ENCODE measurements at places on chromosomes 7 and 10.

DNA sequence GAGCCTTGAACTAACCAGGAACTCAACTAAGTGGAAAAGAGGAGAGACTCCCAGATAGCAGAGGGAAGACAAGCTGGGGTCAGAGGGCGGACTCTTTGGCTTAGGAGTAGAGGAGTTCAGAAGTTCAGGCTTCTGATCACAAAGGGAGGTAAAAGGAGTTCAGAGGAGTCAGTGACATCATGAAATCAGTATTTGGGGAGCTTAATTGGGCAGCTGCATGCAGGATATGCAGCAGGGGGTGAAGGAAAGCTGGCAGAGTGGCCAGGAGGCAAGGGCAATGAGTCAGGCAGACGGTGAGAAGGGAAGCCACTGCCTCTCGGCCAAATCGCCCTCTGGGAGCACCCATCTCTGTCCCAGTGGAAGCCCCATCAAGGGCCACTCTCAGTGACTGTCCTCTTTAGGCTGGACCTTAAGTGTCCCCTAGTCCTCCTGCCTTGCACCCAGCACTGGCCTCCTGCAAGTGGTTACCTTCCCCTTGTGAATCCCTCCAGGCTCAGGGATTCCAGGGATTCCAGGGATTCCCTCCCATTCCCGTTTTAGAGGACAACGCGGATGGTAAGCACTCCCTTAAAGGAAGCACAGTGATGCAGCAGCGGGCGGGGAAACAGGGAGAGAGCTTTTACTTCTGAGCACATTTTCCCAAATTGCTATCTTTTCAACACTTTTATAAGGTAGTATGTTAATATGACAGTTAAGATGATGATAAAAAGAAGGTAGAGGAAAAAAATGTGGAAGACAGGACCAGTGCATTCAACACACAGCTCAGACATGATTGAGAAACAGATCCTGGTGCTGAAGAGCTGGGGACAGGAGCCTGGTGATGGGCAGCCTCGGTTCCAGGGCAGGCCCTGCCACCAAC lies 72.6 kb downstream of the KCNMA1 start:
- peak; percentile 90 for DNase-seq

DNA sequence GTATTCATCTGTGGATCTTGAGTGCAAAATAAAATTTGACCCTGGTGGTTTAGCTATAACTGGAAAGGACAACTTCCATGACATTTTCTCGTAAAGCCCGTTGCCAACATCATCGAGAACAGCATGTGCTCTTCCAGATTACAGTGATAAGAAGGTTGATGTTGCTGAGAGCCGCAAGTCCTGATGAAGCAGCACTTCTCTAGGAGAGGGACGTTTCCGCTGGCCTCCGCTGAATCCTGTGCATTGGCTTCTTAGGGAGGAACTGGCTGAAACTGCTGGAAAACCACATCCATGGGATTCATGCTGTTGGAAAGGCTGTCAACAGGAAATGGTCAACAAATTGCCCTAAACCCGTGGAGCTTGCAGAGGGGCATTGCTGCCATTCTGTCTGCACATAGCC lies 21.4 kb upstream of the ABCB5 start:
- DNase-seq, result no peak

DNA sequence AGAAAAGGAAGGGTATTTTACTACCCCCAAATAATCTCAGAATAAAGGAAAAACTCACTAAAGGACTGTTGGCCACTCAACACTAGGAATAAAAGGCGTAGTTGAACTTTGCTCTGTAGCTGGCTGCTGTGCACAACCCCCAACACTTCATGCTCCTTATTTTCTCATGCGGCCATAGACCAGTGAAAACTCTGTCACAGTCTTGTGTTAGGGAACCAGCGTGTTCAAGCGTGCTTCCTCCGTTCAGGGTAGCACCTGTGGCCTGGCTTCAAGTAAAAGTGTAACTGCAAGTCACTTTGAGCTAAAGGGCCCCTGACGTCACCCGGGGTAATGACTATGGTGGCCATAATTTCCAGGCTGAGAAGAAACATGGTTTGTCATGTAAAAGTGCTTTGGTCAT lies 27.0 kb downstream of the BLNK start:
- DNase-seq, result no peak

- no peak for DNase-seq
These were observed 47.5 kb downstream of the INHBA start for GRCh38 chr7:41655426-41655825.

GRCh38 chr10:10977978-10978377 lies 39.7 kb upstream of the CELF2 start:
- peak; percentile 14 for DNase-seq

DNA sequence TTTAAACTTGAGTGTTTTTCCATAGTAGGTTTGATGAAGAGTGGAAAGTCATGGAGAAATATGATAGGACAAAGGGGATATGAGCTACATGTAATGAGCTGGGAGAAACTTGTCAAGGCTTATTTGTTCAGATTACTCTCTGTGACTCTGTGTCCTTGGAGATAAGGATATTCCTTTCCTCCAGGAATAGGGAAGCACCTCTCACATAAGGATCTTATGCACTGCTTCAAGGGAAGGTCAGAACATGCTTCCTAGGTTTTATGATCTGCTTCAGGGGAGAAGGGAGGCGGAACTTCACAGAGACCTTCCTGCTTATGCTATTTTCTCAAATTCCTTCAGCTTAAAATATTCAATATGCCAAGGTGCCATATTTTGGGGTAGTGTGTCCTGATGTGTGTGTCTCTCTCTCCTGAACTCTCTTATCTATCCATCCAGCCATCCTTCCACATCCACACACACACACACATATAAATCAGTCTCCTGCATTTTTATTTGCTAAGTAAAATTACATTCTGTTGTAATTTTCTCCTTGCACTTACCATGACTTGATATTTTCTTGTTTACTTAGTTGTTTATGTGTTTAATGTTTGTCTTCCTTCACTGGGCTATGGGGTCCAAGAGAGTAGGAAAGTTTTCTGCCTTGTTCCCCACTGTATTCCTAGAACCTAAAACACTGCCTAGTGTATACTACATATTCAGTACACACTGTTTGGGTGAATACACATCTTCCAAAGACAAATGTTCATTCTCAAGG lies 26.4 kb downstream of the ARL4A start:
- no peak for DNase-seq

- no peak for DNase-seq
These were observed 279.1 kb upstream of the PITRM1 start for GRCh38 chr10:3451516-3452172.

DNA sequence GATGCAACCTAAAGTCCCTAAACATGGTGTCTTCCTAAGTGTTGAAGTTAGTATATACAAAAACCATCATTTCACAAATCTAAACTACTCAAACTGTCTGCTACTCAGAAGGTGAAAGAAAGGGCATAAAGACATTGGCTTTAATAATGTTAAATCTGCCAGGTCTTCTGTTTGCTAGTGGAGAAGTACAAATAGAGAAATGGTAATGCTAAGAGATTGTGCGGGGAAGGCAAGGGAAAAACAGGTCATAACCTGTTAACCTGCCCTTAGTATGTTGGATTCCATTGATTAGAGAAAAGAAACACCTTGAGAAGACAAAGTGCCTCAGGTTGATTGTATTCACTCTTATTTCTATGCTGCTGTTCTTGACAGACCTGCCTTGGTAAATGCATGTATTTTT lies 80.3 kb downstream of the CALD1 start:
- no peak for DNase-seq

- no peak for DNase-seq
These were observed 658.6 kb upstream of the STEAP1 start for GRCh38 chr7:89495704-89496103.

GRCh38 chr7:128745706-128746105 lies 6.5 kb downstream of the CALU start:
- no peak for DNase-seq

DNA sequence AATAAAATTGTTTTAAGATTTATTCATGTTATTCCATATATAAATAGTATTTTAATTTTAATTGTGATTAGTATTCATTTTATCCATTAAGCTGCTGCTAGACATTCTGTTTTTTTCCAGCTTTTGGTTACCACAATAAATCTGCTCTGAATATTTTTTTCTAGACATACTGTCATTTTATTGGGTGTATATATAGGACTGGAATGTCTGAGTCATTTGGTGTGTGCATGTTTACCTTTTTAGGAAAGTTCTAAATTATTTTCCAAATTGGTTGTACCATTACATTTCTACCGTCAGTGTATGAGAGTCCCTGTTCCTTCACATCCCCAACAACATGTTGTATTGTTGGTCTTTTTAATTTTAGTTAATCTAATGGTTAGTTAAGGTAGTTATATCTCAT lies 1138.1 kb downstream of the REEP3 start:
- no peak for DNase-seq

DNA sequence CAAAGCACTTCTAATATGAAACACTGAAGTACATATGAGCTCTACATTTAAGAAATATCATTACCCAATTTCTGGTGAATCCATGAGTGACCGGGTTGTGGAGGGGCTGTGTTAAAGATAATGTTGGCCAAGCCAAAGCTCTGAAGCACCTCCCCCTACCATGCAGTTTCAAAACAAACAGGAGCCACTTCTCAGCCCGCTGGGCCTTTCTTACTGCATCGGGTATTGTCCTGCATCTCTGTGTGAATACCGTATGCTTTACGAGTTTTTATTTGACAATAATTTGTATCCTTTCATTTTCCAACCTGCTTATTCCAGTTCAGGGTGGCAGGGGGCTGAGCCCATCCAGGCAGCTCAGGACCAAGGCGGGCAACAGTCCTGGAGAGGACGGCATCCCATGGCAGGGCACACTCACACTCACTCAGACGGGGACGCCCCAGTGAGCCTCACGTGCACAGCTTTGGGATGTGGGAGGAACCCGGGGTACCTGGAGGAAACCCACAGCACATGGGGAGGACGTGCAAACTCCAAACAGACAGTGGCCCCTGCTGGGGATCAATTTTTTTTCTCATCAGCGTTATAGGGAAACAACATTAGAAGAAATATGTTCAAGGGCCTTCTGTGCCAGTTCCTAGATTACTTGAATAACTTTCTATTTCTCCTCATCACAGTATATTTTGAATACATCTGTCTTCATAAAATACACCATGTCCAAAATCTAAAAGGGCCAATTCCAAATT lies 1.9 kb downstream of the RNF32 start:
- no peak for DNase-seq

DNA sequence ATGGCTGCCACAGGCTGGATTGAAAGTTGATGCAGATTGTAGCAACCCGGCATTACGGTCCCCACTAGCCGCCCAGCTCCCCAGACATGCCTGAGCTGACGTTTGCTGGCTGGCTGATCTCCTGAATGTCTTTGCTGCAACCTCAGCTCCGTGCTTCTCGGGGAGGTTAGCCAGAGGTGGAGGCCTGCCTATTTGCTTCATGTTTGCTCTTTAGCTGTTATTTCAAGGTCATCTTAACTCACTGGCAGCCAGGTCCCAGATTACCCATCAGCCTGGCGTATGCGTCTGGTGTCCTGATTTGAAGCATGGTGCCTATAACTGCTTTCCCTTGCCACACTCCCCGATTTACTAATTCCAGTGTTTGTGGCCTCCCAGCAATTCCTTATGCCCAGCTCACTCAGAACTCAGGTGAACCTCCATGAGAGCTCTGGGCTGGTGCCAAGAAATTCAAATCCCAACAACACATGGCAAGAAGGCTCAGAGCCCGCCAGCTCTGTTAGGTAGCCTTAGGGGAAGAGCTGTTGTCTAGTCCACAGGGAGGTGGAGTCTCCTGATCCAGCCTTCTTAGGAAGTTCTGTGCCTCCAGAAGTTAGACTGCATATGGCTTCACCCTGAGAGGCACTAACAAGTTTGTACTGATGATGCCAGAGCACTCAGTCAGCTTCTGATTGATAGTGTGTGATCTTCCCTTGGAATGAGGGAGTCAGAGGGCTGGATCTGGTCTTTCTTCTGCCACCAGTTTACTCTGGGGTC lies 69.7 kb upstream of the EXOC4 start:
- DNase-seq, result peak; percentile 2

GRCh38 chr10:128242641-128243040 lies 116.4 kb upstream of the MKI67 start:
- DNase-seq, result no peak

DNA sequence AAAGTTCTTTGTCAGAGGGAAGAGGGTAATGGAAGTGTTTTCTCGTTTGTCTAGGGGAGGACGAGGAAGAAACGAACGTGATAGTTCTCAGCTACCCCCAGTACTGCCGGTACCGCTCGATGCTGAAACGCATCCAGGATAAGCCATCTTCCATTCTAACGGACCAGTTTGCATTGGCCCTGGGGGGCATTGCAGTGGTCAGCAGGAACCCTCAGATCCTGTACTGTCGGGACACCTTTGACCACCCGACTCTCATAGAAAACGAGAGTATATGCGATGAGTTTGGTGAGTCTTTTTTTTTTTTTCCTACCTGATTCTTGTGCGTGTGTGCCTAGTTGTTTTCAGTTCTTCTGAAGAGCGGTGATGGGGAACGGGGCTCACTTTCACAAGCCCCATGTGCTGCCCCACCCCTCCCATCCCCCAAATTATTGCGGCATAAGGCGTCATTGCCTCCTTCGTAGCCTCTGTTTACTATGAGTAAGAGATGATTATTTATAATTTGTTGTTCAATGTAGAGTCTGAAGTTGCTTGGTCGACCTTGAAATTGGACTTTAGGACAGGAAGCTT lies 98.6 kb downstream of the ARID5B start:
- DNase-seq, result no peak

- DNase-seq, result no peak
These were observed 545.9 kb downstream of the SORCS1 start for GRCh38 chr10:106618646-106619045.

GRCh38 chr7:24336461-24336860 lies 52.5 kb downstream of the NPY start:
- no peak for DNase-seq

GRCh38 chr10:71333129-71333887 lies 14.2 kb downstream of the SLC29A3 start:
- DNase-seq, result no peak

GRCh38 chr7:66627151-66627681 lies 1.5 kb upstream of the KCTD7 start:
- no peak for DNase-seq

- peak; percentile 64 for DNase-seq
These were observed 30.3 kb downstream of the GSTO2 start for GRCh38 chr10:104299031-104299904.

DNA sequence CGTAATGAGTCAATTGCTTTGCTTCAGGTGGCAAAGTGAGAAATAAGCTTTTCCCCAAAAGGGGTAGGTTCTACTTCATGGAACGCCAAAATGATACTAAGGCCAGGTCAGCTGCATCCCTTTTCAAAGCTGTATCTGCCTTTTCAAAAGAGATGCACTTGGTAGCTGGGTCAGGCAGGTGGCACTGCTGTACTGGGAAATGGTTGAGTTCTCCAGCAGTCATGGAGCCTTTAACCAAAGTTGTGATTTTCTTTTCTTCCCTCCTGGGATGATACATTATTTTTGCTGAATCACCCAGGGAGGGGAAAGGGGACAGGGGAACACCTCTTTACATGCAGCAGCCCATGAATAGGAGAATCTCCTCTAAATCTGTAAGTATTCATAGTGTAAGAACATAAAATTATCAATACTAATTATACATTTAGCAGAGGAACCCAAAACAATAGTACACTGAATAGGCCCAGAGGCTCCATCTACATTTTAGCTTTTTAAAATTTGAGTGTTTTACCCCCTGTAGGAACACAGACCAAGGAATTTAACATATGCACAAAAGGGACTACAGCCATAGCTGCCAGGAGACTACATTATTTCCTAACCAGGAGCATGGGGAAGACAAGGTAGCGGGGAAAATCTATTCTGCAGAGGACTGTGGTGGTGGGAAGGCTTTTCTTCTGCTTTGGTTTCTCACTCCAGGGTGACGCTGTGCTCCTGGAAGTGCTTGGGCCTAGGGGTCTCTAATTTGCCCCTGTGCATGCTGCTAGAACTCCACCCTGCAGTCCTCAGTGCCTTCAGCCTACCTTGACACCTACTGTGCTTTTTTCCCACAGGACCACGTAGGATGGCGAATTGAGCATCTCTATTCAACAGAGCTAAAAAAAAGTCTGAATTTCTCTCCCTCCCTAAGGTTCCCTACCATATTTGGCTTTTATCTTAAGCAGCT lies 6.4 kb upstream of the GPR22 start:
- peak; percentile 65 for DNase-seq

Measured in EL (cell line).